ENCODE measurements at places on chromosomes 11 and 22.

DNA sequence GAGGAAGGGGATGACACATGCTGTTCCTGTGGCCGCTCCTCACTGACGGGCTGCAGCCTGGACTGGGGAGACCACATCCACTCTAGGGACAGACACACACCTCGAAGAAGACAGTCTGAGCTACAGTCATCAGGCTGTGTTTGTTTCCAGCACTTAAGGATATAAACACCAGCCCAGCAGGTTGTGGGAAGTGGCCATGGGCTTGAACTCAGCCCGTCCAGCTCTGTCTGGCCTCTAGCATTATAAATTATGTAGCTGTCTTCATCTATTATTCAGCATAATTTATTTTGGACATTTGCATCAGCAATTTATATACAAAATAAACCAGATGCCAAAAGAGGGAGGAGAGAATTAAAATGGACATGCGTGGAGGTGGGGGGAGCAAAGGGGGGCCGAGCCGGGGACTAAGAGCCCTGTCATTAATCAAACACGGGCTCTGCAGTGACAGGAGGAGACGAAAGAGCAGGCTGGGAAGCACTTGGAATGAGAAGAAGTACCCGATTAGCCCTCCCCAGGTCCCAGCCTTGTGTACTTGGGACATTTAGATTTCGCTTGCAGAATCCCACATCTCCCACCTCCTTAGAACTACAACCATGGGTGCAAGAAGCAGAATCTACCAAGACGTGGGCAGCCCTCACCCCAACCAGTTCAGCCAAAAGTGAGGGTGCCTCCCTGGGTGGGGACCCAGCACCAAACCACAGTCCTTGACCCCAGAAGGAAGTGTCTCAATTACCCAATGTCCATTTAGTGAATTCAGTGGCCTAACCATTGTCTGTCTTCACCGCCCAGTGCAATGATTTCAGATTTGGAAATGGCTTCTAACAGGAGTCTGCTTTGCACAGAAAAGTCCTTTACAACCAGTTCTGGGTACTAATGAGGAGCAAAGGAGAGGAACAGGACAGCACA is 309.6 kb downstream of the OPCML start:
- no peak for DNase-seq

DNA sequence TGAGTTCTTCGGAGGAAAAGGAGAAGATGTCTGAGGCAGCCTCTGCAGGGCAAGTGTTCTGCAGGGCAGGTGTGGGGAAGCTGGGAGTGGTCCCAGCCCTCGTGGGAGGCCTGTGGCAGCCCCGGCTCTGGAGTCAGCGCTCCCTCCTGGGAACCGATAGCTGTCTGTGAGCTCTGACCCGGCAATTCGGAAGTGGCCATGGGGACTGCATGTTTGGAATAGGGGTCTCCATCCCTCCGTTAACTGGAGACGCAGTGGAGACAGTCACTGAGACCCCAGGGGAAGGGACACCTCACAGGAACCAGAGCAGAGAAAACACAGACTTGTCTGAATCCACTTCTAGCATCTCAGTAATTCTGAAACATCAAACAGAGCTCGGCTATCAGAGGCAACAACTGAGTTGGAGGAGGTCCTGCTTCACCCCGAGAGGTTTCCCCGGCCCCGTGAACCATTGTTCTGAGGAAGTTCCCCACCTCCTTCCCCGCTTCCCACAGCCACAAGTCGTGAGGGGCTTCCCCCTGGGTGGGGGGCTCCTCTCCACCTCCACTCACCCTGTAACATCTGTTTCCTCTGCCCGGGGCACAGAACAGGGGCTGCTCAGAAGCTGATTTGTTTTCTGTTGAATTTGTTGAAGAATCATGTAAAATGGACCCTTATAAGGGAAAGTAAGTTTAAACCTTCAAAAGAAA is 99.6 kb downstream of the BRD1 start:
- no peak for DNase-seq

- DNase-seq: no peak
Observed at GRCh38 chr11:60847281-60847680, 5.4 kb downstream of the CCDC86 start.

- no peak for DNase-seq
Observed at GRCh38 chr11:10373340-10373739, 68.5 kb downstream of the ADM start.

DNA sequence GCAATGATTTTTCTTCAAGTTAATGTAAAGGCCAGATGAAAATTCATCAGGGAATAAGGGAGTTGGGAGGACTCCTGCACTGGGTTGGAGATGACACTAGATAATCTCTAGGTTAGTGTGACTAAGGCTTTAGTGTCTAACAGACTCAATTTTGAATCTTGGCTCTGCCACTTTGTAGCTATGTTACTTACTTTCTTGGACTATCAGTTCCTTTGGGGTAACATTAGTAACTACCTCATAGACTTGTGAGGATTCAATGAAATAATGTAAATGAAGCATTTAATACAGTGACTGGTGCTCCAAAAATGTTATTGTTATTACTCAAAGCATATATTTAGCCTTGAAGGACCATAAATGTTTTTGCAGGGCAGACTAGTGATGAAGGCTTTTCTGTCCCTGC is 9.6 kb upstream of the CCDC89 start:
- no peak for DNase-seq

DNA sequence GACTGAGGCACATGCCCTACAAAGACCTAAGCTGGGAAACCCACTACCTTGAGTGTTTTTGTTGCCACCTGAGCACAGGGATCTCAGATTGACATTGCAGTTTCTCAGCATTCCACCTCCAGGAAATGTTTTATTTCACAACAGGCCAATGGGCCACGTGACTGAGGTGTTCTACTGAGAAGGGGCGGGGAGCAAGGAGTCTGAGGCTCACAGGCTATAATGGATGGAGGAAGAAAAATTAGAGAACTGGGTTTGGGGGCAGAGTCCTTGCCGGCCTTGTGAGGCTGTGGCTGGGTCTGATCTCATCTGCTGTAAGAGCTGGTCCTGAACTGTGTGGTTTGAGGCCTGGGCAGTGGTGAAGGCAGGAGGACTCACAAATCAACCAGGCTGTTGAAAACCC is 40.7 kb downstream of the ZNF202 start:
- no peak for DNase-seq

DNA sequence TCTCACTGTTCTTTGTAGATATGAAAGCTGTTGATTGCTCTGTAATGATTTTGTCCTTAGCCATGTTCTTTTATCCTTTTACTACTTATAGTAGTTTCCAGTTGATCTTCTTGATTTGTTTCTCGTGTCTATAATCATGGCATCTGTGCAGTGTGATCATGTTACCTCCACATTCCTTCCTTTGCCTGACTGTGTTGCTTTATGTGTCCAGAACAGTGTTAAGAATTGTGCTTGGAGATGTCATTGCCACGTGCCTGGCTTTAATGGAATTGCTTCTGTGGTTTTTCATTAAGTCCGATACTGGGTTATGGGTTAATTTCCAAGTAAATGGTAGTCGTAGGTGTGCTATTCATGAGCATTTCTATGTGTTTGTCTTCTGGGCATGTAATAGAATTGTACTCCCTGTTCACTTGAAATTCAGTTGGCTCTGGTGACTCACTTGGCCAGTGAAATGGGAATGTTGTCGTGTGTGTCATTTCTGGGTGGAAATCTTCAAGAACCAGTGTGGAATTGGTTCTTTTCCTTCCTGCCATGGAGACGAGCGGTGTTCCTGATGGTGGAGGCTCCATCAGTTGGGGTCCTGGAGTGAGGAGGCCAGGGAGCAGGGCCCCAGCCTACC is 6.8 kb downstream of the GTSE1 start:
- no peak for DNase-seq

GRCh38 chr11:398826-399225 is 4.8 kb downstream of the PKP3 start:
- DNase-seq: no peak

GRCh38 chr22:25923914-25924313 is 181.9 kb downstream of the MYO18B start:
- DNase-seq: no peak

DNA sequence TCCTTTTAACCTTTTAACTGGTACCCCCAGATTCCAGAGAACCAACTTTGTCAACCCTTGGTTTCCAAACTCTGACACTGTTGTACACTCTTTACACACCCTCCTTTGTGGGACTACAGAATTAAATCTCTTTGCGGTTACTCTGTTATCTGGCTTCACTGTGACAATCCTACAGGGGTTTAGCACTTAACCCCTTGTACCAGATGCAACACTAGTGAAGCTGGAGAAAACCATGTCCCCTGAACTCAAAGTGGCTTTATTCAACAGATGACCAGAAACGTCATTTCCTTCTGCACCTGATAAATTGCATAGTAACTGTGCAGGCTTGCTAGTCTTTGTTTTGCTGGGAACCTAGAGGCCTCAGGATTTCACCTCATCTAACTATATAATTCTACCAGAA is 5.6 kb upstream of the GAB2 start:
- DNase-seq: no peak

DNA sequence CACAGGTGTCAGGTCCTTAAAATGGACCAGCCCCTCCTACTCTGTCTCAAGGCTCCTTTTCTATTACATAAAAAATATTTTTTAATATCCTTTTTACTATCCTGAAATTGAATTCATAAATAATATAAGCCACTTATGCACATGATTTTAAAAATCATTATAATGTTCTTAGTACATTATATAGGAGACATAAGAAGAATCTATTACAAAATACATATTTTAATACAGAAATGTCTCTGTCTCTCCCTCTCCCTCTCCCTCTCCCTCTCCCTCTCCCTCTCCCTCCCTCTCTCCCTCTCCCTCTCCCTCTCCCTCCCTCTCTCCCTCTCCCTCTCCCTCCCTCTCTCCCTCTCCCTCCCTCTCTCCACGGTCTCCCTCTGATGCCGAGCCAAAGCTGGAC is 52.0 kb upstream of the SLC6A5 start:
- no peak for DNase-seq

GRCh38 chr11:16184588-16184987 is 171.8 kb downstream of the SOX6 start:
- no peak for DNase-seq

- DNase-seq: no peak
Observed at GRCh38 chr11:67054836-67055523, 1.7 kb upstream of the RHOD start.

DNA sequence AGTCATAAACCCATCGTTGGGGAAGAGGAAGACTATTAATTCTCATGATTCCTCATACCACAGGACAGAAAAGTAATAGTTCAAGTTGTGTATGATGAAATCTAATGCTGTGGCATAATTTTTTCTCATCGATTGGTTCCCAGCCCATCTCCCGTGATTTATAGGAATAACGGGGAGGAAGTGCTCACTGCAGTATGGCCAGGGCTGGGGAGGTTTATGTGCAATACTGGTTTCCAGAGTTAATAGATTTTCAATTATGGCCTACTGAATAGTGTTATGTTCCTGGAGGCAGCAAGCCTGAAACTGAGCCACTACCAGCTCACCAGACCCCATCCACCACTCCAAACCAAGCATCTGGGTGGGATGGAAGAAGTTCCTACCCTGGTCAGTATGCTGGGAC is 147.1 kb upstream of the NCAM1 start:
- DNase-seq: no peak

- DNase-seq: no peak
Observed at GRCh38 chr11:43545610-43546009, 134.9 kb upstream of the HSD17B12 start.

- no peak for DNase-seq
Observed at GRCh38 chr11:29629286-29629685, 387.5 kb downstream of the KCNA4 start.

GRCh38 chr11:44747836-44748235 is 21.1 kb downstream of the TSPAN18 start:
- no peak for DNase-seq

DNA sequence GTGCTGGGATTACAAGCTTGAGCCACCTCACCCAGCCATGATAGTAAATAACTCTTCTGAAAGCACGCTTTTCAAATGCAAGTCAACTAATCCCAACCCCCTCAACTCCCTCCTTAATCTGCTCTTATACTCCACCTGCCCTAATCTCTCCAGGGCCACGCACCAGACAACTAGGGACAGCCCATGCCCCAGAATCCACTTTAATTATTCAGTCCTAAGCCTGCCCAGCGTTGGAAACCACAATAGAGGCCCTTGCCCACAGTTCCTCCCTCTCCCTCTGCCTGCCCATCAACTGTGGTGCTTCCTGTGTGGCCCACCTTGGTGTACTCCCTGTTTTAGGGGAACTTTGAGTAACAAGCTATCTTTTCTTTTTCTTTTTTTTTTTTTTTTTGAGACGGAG is 2.7 kb upstream of the VPREB3 start:
- no peak for DNase-seq

DNA sequence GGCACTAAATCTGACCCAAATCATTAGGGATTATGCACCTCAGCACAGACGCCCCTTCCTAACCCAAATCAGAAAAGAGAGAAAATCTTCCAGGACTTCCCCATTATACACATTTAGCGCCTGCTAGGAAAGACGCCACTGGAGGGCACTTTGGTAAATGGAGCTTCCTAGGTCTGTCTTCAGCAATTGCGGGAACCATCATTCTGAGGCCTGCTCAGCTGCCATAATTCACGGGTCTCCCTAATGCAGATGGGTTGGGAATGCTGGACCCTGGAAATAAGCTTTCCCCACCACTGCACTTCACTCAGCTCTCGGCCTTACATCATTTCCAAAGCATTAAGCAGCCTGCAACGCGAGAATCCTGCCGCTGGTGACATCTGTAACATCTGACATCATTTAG is 86.2 kb upstream of the OPCML start:
- DNase-seq: no peak

DNA sequence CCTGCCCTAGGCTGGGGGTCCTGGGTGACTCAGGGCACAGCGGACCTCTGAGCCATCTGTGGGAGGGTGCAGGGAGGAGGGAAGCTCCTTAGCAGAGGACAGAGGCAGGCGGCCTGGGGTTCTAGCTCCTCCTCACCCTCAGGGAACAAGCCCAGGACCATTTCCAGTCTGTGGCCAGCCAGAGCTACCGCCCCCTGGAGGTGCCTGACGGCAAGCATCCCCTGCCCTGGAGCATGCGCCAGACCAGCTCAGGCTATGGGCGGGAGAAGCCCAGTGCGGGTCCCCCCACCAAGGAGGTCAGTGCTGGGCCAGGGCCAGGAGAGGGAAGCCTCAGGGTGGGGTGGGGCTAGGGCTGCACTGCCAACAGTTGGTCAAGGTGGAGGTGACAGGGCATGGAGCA is 26.0 kb upstream of the LRRC10B start:
- DNase-seq: no peak

DNA sequence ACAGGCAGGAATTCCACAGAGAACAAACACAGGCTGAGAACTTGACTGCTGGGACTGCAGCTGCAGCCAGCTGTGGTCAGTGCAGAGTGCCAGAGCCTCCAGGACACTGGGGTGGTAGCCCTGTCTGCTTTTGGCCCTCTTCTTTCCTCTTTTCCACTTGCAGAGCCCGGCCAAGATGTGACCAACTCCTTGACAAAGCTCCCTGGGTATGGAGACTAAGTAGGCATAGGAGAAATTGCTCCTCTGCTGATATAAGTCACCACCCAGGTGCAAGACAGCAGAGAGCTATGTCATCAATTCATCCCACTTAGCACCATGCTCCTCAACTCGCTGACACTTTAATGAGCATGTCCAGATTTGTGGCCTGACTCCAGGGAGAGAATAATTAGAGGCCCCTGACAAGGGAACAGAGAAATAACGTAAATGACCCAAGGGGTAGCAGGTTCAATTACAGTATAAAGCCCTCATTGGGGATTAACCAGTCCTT is 369.4 kb upstream of the B3GAT1 start:
- no peak for DNase-seq

Data from NCI-H1694 (cell line).